ENCODE measurements at places on chromosomes 6 and 20.
A peak's percentile ranks its signal among the peaks of the same experiment; 100 is the strongest.

- no peak for DNase-seq
Observed at GRCh38 chr6:25998379-25998778, 35.8 kb downstream of the TRIM38 start.

DNA sequence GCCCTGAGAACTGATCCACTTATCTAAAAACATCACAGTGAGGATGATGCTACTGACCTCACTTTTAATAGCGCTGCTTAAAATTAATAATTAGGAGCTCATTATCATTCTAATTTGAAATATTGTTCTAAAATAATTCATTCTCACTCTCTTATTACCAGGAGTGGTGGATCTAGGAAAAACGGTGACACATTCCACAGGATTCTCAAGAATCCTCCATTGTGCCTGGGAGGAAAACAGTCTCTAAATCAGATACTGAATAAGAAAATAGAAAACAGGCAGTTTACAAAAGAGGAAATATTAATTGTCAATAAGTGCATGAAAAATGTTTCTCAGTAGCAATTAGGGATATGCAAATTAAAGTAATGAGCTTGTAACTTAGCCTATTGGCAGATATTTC, 187.4 kb downstream of the TENT5A start:
- DNase-seq: no peak

DNA sequence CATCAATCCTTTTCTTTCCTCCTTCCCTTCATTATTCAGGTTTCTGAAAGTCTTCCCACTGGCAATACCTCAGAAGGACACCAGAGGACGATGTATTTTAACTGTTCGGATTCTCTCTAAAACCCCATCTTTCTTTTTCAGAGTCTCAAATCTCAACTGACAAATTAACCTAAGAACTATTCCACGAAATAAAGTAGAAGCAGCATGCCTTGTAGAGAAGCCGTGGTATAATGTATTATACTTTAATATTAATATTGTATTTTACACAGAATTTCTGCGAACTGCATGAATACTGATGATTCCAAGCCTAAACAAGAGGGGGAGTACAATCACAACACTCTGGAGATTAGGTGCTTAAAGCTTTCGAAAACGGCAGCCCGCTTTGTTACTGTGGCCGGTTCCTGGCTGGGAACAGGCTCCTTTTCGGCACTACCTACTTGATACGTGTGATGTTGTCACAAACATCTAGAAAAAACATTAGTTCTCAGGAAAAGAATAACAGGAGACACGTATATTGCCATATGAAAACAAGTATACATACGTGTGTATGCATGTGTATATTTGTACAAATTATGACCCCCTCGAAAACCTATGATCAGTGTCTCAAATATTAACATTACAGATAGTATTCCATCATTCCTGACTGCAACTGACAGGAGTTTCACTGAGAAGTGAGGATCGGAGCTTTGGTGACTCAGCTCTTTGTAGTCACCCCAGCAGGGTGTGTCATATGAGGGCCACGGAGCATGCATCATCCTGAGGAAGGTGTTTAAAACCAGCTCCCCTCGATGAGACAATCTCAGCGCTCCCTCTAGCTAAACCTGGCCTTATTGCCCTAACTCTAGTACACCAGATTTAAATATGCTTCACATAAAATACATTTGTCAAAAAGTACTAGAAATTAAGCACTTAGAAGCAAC, 319.7 kb upstream of the TCF21 start:
- no peak for DNase-seq

GRCh38 chr6:135144673-135145062, 36.4 kb upstream of the MYB start:
- DNase-seq: no peak

DNA sequence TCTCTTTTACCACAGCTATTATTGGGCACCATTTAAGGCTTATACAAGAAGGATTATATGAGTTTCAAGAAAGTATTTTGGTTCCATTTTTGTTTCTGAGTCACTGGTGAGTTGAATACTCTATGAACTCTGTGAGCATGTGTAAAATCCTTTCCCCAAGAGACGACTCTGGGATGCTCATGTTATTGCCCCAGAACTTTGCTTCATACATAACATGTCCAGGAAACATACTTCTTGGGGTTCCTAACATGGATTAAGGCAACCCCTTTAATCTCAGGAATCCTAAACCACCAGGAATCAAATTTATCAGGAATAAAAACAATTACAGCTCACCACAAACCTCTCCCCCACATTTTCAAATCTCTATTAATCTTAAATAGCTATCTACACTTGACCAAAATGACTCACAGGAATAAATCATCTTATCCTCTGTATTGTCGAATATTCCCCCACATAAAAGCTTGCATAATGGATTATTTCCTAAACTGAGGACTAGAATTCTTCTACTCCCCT, 117.5 kb upstream of the COL21A1 start:
- DNase-seq: no peak

GRCh38 chr6:70415660-70416059, 2.4 kb downstream of the FAM135A start:
- no peak for DNase-seq

DNA sequence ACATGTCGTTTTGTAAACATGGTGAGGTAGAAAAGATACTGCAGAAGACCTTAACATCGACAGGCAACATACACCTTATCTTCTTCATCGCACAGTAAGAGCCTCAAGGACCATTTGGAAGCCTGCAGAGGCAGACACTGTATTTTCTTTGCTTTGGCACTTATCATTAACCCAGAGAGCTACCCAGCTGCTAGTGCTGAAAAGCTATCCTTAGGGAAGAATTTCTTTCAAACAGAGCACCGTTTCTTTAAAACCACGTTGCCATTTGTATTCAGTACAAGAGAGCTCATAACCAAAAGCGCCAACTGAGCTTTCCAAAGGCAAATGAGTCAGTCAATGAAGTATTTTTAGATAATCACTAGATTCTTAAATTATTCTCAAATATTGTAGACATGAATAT, 306.6 kb downstream of the EPM2A start:
- no peak for DNase-seq

DNA sequence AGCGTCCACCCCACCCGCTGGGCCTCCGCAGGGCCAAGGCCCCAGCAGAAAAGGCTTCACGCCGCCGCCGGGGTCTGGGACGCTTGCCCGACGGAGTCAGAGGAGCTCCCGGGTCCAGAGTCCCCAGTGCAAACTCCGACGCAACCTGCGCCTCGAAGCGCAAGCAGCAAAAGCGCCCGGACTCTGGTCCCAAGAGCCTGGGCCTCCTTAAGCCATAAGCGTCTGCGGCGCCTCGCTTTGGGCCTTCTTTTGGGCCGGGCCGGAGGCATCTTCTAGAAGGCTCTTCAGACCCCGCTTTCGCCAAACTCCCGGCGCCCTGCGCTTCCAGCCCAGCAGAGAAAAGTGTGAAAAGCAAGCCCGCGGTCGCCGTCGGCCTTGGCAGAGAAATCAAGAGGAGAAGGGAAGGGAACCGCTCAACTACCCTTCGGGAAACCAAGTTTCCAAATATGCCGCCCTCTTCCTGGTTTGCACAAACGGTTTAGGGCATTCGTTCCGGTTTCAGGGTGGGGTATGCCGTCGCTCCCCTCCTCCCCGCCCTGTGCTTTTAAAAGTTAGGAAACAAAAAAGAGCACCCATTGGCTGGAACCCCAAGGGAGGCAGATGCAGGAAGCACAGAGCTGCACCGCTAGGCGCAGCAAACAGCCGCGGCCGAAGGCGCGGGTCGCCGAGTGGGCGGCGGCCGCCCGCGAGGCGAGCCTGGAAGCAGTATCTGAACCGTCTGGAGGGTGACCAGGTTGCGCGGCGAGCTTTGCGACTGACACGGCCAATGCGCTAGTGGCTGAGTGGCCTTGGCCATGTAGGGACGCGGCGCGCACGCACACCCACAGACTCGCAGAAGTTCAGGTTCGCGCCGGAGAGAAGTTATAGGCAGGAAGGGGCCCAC, 1.2 kb downstream of the TBX18 start:
- no peak for DNase-seq

- DNase-seq: no peak
Observed at GRCh38 chr6:63097222-63097621, 114.0 kb upstream of the FKBP1C start.

- no peak for DNase-seq
Observed at GRCh38 chr20:6855796-6856195, 88.3 kb downstream of the BMP2 start.

DNA sequence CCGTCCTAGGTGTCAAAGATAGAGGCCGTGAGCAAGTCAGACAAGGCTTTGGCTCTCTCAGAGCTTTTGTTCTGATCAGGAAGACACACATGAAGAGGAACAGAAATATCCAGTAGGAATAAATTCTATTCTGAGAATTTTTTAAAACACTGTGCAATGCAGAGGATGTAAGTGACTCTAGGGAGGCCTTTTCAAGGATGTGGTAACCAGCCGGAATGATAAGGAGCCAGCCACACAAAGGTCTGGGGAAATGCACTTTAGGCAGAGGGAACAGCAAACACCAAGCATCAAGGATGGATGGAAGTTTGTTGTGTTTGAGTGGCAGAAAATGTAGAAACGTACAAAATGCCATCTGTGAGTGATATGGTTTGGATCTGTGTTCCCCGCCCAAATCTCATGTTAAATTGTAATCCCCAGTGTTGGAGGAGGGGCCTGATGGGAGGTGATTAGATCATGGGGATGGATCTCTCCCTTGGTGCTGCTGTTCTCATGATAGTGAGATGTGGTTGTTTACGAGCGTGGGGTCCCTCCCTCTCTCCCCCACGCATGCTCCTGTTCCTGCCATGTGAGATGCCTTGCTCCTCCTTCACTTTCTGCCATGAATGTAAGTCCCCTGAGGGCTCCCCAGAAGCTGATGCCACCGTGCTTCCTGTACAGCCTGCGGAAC, 93.6 kb upstream of the CDYL start:
- DNase-seq: no peak

- DNase-seq: no peak
Observed at GRCh38 chr20:845941-846893, 12.7 kb downstream of the FAM110A start.

DNA sequence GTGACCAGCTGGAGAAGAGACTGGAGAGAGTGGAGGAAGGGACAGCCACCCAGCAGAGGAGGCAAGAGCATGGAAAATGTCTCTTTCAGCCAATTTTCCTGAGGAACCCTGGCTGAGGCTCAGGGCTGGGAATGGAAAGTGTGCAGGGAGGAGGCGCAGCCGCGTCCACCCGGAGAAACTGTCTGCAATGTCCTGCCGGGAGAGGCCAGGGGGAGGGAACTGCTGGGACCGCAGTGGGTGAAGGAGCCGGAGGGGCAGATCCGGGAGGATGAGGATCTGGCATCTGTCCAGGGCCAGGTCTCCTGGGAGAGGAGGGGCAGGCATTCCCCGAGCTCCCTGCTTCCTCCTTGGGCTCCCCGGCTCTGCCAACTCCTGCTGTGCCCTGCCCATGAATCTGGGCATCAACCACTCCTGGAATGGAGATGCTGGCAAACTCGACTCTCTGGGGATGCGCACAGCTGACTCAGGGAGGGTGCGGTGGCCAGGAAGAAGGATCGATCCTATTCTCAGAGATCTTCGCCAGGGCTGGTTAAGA, 17.4 kb upstream of the HM13 start:
- no peak for DNase-seq

- DNase-seq: no peak
Observed at GRCh38 chr6:73139681-73140383, 85.5 kb downstream of the KHDC1L start.

GRCh38 chr6:51613558-51613957, 473.9 kb downstream of the PKHD1 start:
- no peak for DNase-seq

DNA sequence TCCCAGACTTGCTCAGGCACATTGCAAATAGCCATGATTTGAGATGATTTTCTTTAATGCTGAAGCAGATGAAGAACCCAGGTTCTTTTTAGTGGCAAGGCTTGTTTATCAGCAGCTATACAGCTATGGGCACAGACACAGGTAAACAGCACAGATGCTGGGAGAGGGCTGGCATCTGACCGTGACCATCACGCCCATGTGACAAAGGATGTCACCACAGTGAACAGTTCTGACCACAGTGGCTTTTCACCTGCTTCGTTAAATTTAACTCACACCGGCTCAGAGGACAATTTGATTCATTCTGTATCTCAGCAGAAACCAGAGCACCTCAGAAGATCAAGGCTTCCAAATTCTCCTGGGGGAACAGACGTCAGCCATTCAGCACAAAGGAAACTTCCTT, 142.6 kb downstream of the CDH26 start:
- no peak for DNase-seq

- DNase-seq: no peak
Observed at GRCh38 chr20:49838546-49838945, 25.9 kb downstream of the SLC9A8 start.

DNA sequence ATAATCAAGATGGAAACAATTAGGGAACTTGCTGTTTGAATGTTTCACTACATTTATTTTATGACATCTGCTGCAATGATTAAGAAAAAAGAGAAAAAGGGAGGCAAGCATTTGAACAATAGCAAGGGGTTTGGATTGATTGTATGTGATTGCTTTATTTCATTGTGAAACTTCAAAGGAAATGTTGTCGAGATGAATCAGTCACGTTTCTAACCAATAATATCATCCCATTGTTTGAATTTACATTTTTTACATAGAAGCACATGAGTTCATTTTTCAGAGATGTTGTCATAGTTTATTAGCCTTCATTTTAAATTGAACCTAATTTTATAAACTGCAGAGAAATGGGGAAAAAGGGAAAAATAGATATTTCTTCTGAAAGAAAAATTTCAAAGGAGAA, 572.0 kb downstream of the KIF16B start:
- DNase-seq: no peak

- DNase-seq: no peak
Observed at GRCh38 chr20:3420211-3420707, 12.8 kb upstream of the DNAAF9 start.

DNA sequence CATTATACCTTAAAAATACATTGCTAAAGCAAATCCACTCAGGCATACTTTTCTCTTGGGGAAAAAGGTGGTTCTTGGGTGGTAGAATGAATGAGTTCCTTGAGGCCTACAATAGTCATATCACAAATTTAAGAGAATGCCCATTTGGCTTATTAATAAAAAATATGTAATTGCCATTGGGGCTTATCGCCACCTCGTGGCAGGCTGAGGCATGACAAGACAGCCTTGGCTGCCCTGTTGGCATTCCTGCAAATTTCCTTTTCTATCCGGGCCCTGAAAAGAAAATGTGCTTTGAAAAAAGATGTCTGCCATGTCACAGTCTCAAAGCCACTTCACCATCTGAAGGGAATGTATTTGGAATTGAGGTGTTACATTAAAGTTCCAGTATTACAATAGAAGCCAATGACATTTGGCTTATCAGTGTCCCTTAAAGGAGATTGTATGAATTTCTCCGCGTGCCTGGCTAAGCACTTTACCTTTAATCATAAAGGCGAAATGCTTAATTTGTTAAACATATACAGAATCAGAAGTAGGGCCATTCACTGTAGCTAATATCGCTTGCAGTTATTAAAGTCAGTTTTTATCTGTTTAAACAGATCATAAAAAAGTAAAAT, 188.3 kb upstream of the ZFP64 start:
- peak; percentile 17 for DNase-seq

GRCh38 chr6:28683945-28684538, 158.4 kb downstream of the GPX5 start:
- DNase-seq: no peak

- DNase-seq: no peak
Observed at GRCh38 chr6:53827531-53827930, 32.7 kb downstream of the LRRC1 start.

GRCh38 chr20:51195419-51195901, 172.6 kb upstream of the KCNG1 start:
- no peak for DNase-seq

GRCh38 chr20:38083338-38084048, 49.9 kb downstream of the RPRD1B start:
- no peak for DNase-seq

- DNase-seq: no peak
Observed at GRCh38 chr20:29873946-29874345, 1383.5 kb upstream of the DEFB115 start.

Data from activated CD8-positive, alpha-beta memory T cell treated with anti-CD3 and anti-CD28 coated beads for 1 hour (primary cell).